ENCODE measurements at places on chromosomes 11 and 22. TPM values are rescaled to one million over a fixed set of nuclear protein-coding genes. Genes with fewer than 3 reads are reported as not detected.

The IGLL5 gene
- not detected for total RNA-seq

The TRIM6 gene
- total RNA-seq = 0.40 TPM

The PACSIN3 gene
- total RNA-seq = 35.9 TPM

The DRD4 gene
- not detected for total RNA-seq

The CCDC116 gene
- total RNA-seq = 0.13 TPM

The C11orf16 gene
- not detected for total RNA-seq

The TMA7B gene
- total RNA-seq = not detected

The NCAM1 gene
- 536 TPM for total RNA-seq

The HEPN1 gene
- not detected for total RNA-seq

The P4HA3 gene
- 0.42 TPM for total RNA-seq

The GDPD4 gene
- not detected for total RNA-seq

The APOL3 gene
- total RNA-seq = 1.4 TPM

The SPTY2D1 gene
- 22.0 TPM for total RNA-seq

The OR51B5 gene
- total RNA-seq = 0.21 TPM

The TRPT1 gene
- total RNA-seq = 109 TPM

The SORL1 gene
- total RNA-seq = 0.21 TPM

The RFPL3 gene
- not detected for total RNA-seq

The APOBEC3B gene
- total RNA-seq = 0.21 TPM

The MYOD1 gene
- total RNA-seq = 398 TPM

The TMEM121B gene
- total RNA-seq = 3.2 TPM

The SEPTIN5 gene
- total RNA-seq = 123 TPM

The MIAT gene
- total RNA-seq = 0.70 TPM

The DNAJB7 gene
- not detected for total RNA-seq

The FDXACB1 gene
- 1.8 TPM for total RNA-seq

The OVOL1 gene
- total RNA-seq = not detected

The MS4A18 gene
- total RNA-seq = not detected

The CLTCL1 gene
- 46.2 TPM for total RNA-seq

The SIPA1 gene
- 42.6 TPM for total RNA-seq

The RBFOX2 gene
- total RNA-seq = 179 TPM

The SHANK3 gene
- total RNA-seq = 0.32 TPM

The NTM gene
- 41.5 TPM for total RNA-seq

The SEPTIN3 gene
- not detected for total RNA-seq

The OR4A15 gene
- total RNA-seq = not detected

The GPHA2 gene
- not detected for total RNA-seq

The SMTNL1 gene
- 0.21 TPM for total RNA-seq

The MRGPRX3 gene
- total RNA-seq = not detected

The ACRV1 gene
- not detected for total RNA-seq

The GNG3 gene
- not detected for total RNA-seq

The FOLH1 gene
- not detected for total RNA-seq

The PGR gene
- total RNA-seq = not detected

The KCNQ1OT1 gene
- total RNA-seq = 2.5 TPM

The INS gene
- total RNA-seq = not detected

The KRTAP5-2 gene
- not detected for total RNA-seq

The ELMOD1 gene
- 9.3 TPM for total RNA-seq

The POU2AF3 gene
- total RNA-seq = not detected

Data from myocyte (in vitro differentiated cells).